ENCODE measurements at places on chromosomes 7 and 10.

- DNase-seq = no peak
- no peak overlapping the region for H3K4me3 ChIP-seq
- no peaks in the 10 kb centered on the region for H3K36me3 ChIP-seq
- H3K4me1 ChIP-seq = no peaks in the 10 kb centered on the region
Measured at GRCh38 chr7:68309806-68310205, 1288.5 kb upstream of the AUTS2 start.

GRCh38 chr10:100519311-100520051 is at the start of gene SEC31B:
SEC31B (minus strand) TSS chr10:100519861; CDS start chr10:100516952, 2,909 bp downstream.
- peak; percentile 33 for DNase-seq
- H3K4me3 ChIP-seq = no peak within 1 kb of the TSS
- H3K27ac ChIP-seq = no peak within 1 kb of the TSS
- H3K27me3 ChIP-seq = no peaks in the 10 kb centered on the region
- H3K36me3 ChIP-seq = peaks cover 5% of the 10 kb centered on the region

DNA sequence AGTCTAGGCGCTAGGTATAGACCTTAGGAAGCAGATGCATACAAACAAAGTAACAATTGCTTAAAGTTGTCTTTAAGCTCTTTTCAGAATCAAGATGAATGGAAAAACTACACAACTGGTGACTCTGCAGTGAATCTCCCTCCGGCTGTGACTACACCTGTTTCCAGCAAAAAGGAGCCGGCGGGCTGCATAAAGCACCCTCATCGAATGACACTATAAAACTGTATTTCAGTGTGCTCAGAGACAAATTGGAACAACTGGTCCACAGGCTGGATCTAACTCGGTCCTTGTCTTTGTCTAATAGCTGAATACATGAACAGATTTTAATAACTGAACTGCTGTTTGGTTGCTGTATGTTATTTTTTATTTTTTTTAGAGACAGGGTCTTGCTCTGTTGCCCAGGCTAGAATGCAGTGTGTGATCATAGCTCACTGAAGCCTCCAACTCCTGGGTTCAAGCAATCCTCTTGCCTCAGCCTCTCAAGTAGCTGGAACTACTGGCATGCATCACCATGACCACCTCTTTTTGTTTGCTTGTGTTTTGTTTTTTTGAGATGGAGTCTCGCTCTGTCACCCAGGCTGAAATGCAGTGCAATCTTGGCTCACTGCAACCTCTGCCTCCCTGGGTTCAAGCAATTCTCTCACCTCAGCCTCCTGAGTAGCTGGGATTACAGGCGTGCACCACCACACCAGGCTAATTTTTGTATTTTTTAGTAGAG is 64.2 kb upstream of the SVIL start:
- H3K4me3 ChIP-seq = no peak overlapping the region
- no peak for DNase-seq
- H3K36me3 ChIP-seq = no peaks in the 10 kb centered on the region
- H3K27me3 ChIP-seq = no peaks in the 10 kb centered on the region
- H3K4me1 ChIP-seq = peaks cover 4% of the 10 kb centered on the region
- no peak overlapping the region for H3K27ac ChIP-seq

- H3K36me3 ChIP-seq = peaks cover 11% of the 10 kb centered on the region
- peaks cover 54% of the 10 kb centered on the region for H3K4me1 ChIP-seq
- H3K27me3 ChIP-seq = no peaks in the 10 kb centered on the region
Measured at GRCh38 chr7:107597582-107597916, 17.5 kb downstream of the BCAP29 start.
